ENCODE measurements at places on chromosomes 6 and 20.

- peak; percentile 94 for DNase-seq
Measured at GRCh38 chr6:145147981-145148749, 587.2 kb downstream of the EPM2A start.

DNA sequence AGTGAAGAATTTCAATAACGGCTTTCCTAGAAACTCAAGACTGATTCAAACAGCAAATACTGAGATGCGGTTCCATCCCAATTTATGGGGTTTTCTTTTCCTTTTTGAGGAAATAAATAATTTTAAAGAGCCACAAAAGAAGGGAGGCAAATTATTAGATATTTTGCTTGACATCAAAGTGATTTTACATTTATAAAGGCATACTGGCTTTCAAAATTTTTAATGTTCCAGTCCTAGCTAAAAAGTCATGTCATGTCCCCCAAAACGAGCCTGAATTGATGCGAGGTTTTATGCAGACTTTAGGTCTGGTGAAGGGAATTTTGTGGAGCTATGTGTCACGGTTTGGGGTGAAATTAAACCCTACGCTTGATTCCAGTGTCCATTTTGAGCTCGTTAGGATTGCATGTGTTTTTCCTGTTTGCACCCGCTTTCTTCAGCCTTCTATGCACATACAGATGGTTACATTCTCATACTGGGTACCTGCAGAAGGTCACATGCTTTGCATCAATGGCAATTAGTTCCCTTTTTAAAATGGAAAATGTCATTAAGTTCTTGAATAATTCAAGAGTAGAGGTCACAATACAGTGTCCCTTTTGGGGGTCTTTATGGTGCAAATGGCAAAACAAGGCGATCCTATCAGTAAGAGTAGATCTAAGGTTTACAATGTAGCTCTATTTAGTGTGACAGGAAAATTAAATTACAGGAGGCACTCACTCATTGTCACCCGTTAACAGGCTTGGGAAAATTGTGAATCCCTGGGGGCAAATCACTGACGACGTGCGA is 17.3 kb downstream of the FOXA2 start:
- DNase-seq, result no peak

- peak; percentile 47 for DNase-seq
Measured at GRCh38 chr20:5364136-5364821, 47.5 kb upstream of the PROKR2 start.

GRCh38 chr6:46044881-46045617 is 29.4 kb upstream of the CLIC5 start:
- DNase-seq, result peak; percentile 82

GRCh38 chr20:44601801-44602204 is 19.4 kb downstream of the PKIG start:
- no peak for DNase-seq

DNA sequence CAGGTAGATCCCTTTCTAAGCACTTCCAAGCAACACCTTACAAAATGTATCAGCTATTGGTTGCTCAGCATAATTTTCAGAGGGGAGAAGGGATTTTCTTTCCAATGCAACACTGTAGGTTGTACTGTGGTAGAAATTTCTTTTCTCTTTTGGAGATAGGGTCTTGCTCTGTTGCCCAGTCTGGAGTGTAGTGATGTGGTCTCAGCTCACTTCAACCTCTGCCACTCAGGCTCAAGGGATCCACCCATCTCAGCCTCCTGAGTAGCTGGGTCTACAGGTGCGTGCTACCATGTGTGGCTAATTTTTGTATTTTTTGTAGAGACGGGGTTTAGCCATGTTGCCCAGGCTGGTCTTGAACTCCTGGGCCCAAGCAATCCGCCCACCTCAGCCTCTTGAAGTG is 16.3 kb downstream of the RAD21L1 start:
- DNase-seq, result no peak

- DNase-seq, result no peak
Measured at GRCh38 chr20:408843-409696, 971 bp downstream of the RBCK1 start.

- no peak for DNase-seq
Measured at GRCh38 chr20:34088305-34089174, 23.5 kb downstream of the EIF2S2 start.
